GM03348 (cell line): ENCODE measurements at places on chromosomes 1 and 21.

- DNase-seq: no peak
These were observed 69.1 kb downstream of the SPSB1 start for GRCh38 chr1:9361630-9362260.

GRCh38 chr1:42210421-42211133 is 46.0 kb upstream of the GUCA2A start:
- no peak for DNase-seq

GRCh38 chr1:48006264-48006663 is 9.1 kb upstream of the TRABD2B start:
- no peak for DNase-seq

- no peak for DNase-seq
These were observed 23.1 kb downstream of the IL10RB start for GRCh38 chr21:33289199-33289819.

GRCh38 chr1:981955-982558 is at the start of gene PERM1:
Gene PERM1 (minus strand): TSS chr1:982093. CDS start chr1:981029, 1,064 bp downstream.
- no peak for DNase-seq

GRCh38 chr1:175644018-175644417 is 99.4 kb downstream of the TNR start:
- DNase-seq: no peak

GRCh38 chr1:8477983-8478362 is 160.1 kb downstream of the SLC45A1 start:
- peak; percentile 33 for DNase-seq

- no peak for DNase-seq
These were observed 2.4 kb upstream of the ADAM15 start for GRCh38 chr1:155048449-155049334.

DNA sequence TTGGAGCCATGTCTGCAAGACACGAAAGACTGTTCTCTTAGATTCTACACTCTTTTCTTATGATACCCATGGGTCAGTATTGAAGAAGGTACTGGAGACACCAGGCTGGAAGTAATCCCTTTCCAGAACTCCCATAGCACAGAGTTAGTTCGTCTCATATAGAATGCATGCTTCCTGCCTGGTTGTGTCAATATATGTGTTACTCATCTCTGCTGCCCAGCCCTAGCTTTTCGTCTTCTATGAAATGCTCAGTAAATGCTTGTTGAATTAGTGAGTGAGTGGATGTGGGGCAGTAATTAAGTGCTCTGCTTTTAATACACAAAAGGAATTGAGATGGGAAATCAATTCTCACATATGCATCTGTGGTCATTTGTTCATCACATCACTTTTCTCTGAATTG is 32.1 kb downstream of the ADCY10 start:
- DNase-seq: no peak

DNA sequence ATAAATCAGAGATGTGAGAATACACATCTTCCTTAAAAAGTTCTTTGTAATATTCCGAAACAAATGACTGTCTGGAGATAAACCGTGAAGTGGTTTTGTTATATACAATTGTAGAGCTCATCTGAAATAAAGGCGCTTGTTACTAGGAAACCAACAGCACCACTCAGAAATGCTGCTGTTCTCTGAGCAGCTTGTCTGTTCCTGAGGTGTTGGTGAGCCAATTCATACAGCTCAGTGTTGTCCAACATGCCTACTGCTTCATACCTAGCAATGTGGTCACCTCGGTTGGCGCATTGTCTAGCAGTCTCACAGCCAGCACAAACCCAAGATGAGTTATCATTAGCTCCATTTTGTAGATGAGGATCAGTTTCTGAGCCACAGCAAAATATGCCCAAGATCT is 44.4 kb downstream of the GFI1 start:
- DNase-seq: no peak

DNA sequence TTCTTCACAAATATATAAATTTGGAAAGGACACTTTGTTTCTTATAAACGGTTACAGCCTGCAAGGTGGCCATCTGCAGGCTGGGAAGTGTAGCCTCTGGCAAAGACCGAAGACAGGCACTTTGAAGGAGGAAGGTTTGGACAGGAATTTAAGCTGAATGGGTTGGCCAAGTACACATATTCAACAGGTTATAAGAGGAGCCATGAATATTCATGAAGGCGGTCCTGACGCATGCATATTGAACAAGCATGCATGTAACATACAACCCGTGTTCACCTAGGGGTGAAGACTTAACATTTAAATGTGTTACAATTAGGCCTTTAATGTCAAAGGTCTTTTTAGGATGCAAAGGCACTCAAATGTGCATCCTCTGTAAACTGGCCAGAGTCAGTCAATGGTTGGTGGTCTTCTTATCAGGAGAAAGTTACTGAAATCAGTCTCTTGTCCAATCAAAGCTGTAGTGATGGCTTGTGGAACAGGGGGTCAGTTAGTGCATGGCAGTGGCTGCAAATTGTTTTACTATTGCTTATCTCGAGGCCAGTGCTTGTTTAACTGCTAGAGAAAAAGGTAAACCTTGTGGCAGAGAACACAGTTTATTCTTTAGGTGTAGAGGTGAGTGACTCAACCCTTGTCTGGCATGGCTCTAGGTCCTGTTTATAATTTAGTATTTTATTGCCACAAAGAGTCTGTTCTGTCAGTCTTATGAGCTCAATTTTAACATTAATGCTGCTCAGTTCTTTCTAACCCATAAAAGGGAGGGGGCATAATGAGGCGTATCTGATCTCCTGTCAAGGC is 70.3 kb upstream of the F3 start:
- DNase-seq: no peak

GRCh38 chr21:43333298-43334062 is 93.5 kb downstream of the SIK1 start:
- peak; percentile 94 for DNase-seq

- no peak for DNase-seq
These were observed 49.6 kb downstream of the SLC9C2 start for GRCh38 chr1:173553312-173553711.

DNA sequence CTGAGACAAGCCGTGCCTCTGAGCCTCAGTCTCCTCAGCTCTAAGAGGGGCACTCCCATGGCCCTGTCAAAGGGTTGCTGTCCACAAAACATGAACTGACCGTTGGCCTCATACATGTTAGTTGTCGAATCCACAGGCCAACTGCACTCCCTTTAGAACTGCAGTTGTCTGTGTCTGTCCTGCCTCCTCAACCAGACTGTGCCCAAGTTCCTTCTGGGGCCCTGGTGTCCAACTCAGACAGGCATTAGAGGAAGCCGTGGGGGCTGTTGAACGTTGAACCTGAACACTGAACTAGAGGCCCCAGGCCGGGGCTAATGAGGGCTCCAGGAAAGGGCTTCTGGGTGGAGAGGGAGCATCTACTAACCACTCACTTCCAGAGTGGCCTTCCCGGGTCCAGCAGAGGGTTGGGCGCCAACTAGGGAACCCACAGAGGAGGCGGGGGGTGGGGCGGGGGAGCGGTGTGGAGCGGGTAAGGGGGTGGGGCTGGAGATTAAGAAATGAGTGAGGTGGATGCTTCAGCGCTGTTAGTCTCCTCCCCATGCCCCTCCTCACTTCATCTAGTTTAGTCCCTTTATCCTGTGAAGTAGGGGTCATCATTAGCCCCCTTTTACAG is at the start of gene RAB42:
RAB42 (plus strand) TSS at position 558 of the 613 bp plus-strand sequence. CDS start 247 bp downstream, outside the sequence.
- DNase-seq: peak; percentile 61

- DNase-seq: no peak
These were observed 79.2 kb downstream of the HHAT start for GRCh38 chr1:210407887-210408252.
